ENCODE measurements at places on chromosomes 6 and 20. TPM values are rescaled to one million over a fixed set of nuclear protein-coding genes. Genes with fewer than 3 reads are reported as not detected.

Gene ATRN
- total RNA-seq: 21.4 TPM

Gene CPXM1
- total RNA-seq: 26.1 TPM

Gene PLCB4
- 6.3 TPM for total RNA-seq

Gene AVP
- not detected for total RNA-seq

Gene RTEL1
- total RNA-seq: 4.7 TPM

Gene SPDEF
- not detected for total RNA-seq

Gene NOP56
- total RNA-seq: 103 TPM

Gene SLC17A9
- not detected for total RNA-seq

Gene TCF19
- total RNA-seq: 8.4 TPM

Gene BEND6
- not detected for total RNA-seq

Gene SOX18
- 3.7 TPM for total RNA-seq

Gene GINS1
- total RNA-seq: 4.2 TPM

Gene LAMA2
- 187 TPM for total RNA-seq

Gene CRYBG1
- 3.7 TPM for total RNA-seq

Gene BPIFB4
- total RNA-seq: not detected

Gene RAET1L
- total RNA-seq: not detected

Gene RFX6
- total RNA-seq: not detected

Gene TRIM10
- 2.1 TPM for total RNA-seq

Gene PNLDC1
- not detected for total RNA-seq

Gene NMBR
- total RNA-seq: not detected

Gene OR2B6
- not detected for total RNA-seq

Gene POU5F1
- not detected for total RNA-seq

All from skeletal muscle tissue (tissue), 5 donors.